ENCODE measurements at places on chromosomes 4 and X. TPM values are rescaled to one million over a fixed set of nuclear protein-coding genes. Genes with fewer than 3 reads are reported as not detected.

Gene USP17L5
- total RNA-seq, result not detected

- DNase-seq, result no peak
Measured at GRCh38 chrX:26442340-26442739, 226.4 kb downstream of the MAGEB5 start.

DNA sequence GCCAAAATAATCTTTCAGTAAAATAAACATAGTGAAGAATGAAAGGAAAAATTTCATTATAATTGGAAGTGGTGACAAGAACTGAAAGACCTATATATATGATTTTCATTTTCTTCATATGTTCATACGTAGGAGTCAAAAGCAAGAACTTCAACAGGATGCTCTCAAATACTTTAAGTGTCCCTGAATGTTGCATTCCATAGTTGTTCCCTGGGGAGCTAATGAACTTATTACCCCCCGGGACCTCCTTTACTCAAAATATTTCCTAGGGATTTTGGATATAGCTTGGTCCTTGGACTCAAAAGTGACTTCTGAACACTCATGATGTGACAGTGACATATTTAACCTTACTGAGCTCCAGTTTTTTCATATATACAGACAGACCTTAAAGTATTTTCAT, 44.9 kb upstream of the NDST4 start:
- no peak for DNase-seq

DNA sequence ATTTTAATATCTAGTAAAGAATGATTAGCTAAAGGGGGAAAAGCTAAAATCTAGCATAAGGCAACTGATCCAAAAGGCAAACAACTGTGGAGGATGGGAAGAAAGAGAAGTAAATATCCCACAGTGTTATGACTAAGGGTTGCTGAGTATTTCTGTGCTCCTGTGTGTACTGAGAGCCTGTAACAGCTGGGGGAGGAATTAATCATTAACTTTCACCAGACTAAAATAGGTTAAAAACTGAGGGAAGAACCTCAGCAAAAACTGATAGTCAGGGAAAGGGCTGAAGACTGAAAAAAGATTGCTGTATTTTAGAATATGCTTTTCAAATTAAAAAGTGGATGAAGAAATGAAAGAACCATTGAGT, 365.9 kb downstream of the CXXC4 start:
- DNase-seq, result no peak

Gene DUSP21
- total RNA-seq, result not detected

GRCh38 chr4:169627307-169627706, 6.9 kb downstream of the CLCN3 start:
- DNase-seq, result no peak

Gene XKRX
- total RNA-seq, result 0.12 TPM

Gene TBC1D8B
- total RNA-seq, result 6.7 TPM

DNA sequence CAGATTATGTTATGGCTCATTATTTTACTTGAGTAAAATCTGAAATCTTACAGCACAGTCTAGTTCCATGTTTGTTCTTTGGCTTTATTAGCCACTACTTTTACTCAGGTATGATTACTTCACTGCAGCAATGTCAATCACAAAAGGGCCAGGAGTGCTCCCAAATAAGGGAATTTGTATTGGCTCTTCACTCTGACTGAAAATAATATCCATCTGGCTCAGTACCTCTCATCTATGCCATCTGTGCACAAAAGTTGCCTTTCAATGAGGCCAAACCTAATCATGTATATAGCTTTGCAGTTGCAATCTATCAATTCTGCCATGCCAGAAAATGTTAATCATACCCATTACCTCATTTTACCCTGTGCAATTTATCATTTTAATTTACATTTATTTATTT, 161.1 kb downstream of the TECRL start:
- DNase-seq, result no peak

Gene MAGEA4
- not detected for total RNA-seq

- no peak for DNase-seq
Measured at GRCh38 chrX:49276207-49276606, 6.6 kb downstream of the PPP1R3F start.

Gene ENPP6
- total RNA-seq, result 0.63 TPM

- DNase-seq, result no peak
Measured at GRCh38 chr4:71254451-71255012, 84.3 kb upstream of the SLC4A4 start.

Gene LEF1
- total RNA-seq, result 8.3 TPM

Gene TEC
- total RNA-seq, result 3.8 TPM

DNA sequence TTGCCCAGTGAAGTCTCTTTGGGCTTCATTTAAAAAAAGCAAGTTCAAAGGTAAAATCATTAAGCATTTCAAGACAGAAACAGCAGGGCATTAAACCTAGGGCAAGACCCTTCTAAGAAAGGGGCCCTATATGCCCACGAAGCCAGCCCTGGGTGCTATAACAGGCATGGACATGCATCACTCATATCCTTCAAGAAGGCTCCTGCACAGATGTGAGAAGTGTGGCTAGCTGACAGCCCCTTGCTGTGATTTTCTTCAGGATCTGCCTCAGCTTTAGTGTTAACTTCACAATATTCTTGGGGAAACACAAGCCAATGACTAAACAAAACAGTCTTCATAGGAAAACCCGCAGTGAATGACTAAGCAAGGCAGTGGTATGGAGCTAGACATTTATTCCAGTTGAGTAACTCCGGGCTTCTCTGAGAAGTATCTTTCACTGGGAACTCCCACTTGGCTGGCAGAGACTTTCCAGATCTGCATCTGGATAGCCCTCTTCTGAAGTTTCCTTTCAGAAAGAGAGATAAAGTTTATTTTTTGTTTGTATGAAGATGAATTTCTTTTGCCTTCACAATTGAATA, 11.9 kb upstream of the MAOA start:
- DNase-seq, result no peak

Gene MAGEB2
- not detected for total RNA-seq

DNA sequence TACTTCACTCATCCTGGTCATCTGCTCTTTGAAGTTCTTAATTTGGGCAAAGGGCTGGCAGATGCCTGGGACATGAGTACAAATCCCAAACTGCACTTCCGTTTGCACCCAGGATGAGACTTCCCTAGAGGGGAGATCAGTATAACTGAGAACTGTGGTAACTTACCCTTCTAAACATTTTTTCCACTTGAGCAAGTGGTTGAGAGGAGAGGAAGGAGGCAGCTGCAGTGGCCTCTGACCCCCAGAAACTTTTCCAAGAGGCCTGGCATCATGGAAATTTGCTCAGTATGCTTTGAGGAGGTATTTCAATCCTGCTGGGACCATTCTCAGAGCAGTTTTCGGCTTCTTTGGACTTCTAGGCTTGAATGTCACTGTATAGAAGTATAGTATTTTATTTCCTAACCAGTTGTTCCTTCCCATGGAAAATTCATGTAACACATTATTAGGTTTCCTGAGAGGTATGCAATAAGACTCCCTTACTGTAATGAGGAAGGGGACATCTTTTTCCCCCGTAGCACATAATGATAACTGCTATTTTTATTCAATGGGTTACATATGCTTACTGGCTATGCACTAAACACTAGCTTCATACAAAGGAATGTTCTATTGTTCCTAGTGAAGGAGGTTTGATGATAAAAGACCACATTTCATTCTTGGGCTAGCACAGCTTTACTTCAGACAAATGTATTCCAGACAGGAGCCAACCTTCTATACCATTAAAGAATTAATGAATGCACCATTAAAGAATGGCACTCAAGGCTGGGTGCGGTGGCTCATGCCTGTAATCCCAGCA, 129.3 kb downstream of the SHROOM3 start:
- DNase-seq, result no peak

Gene TMEM144
- 13.2 TPM for total RNA-seq

Gene ATP11C
- 23.6 TPM for total RNA-seq

DNA sequence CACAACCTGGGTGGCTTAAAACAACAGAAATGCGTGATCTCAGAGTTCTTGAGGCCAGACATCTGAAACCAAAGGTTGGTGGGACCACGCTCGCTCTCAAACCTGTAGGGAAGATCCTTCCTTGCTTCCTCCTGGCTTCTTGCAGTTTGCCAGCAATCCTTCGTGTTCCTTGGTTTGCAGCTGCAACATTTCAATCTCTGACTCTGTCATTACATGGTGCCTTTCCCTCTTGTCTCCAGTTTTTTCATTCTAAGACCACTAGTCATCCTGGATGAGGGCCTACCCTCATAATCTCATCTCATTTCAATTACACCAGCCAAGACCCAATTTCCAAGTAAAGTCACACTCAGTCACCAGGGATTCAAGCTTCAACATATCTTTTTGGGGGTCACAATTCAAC, 388.0 kb downstream of the GPM6A start:
- DNase-seq, result no peak

DNA sequence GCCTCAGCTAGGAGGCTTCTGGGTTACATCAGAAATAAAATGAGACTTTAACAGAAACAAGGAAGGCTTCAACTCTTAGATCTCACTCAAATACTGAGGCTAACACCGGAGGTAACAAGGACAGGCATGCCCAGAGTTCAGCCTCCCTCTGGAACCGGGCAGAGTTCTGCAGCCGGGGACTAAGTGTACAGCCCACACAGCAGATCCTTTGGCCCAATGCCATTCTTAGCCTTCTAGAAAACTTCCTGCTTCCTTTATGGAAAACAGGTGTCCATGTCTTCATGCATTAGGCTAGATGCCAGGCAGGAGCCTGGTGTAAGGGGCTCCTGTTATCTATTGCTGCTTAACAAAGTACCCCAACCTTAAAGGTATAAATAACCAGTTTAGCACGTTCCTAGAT, 369.7 kb downstream of the BCOR start:
- no peak for DNase-seq

DNA sequence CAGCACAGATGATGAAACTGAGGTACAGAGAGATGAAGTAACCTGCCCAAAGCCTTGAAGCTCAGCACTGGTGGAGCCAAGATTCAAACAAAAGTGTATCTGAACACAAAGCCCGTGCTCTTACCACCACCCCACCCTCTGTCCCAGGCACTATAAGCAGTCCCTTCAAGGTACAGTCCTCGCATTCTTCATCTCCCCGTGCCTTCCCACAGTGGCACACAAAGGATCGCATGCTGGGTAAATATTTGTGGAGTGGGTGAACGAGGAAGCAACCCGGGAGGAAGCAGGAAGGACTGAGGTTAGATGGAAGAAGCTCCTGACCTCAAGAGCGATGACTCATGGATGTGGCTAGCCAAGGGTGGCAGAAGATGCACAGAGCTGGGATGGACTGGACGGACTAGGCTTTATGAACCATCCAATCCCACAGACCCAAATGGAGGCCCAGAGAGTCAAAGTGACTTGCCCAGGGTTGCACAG, 18.4 kb downstream of the IQSEC2 start:
- DNase-seq, result no peak

DNA sequence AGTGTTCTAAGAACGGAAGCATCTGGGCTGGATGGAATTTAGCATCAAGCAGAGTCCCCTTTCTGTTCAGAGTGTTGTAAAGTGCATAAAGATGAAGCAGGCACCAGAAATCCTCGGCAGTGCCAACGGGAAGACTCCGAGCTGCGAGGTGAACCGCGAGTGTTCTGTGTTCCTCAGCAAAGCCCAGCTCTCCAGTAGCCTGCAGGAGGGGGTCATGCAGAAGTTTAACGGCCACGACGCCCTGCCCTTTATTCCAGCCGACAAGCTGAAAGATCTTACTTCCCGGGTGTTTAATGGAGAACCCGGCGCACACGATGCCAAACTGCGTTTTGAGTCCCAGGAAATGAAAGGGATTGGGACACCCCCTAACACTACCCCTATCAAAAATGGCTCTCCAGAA, 29.4 kb downstream of the NSD2 start:
- no peak for DNase-seq

- DNase-seq, result no peak
Measured at GRCh38 chrX:111520506-111520905, 9.1 kb downstream of the SERTM2 start.

DNA sequence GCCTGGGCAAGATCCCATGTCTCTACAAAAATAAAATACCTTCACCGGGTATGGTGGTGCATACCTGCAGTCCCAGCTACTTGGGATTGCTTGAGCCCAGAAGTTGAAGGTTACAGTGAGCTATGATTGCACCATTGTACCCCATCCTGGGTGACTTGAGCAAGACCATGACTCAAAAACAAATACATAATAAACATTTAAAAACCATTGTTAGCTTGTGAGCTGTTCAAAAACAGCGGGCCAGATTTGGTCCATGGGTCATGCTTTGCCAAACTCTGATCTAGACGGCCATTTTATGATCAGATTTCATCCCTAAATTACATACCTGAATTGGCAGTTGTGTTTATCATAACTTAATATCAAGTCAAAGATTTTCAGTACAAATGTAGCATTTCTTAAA, 76.0 kb upstream of the GPM6B start:
- DNase-seq, result no peak

DNA sequence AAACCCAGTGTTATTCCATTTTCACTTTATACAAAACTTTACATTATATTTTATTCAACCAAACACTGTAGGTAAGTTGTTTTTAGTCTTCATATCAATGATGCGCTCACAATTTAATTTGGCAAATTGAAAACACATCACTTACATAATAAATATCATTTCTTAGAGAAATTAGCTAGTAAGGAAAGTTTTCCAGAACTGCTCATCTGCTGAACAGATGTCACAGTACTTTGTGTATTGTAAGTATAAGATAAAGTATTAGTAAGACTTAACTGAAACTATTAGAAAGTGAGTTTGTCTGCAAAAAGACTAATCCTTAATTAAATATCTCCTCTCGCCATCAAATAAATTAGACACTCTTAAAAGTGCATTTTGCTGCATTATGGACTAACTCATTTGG, 108.7 kb upstream of the PACRGL start:
- no peak for DNase-seq

DNA sequence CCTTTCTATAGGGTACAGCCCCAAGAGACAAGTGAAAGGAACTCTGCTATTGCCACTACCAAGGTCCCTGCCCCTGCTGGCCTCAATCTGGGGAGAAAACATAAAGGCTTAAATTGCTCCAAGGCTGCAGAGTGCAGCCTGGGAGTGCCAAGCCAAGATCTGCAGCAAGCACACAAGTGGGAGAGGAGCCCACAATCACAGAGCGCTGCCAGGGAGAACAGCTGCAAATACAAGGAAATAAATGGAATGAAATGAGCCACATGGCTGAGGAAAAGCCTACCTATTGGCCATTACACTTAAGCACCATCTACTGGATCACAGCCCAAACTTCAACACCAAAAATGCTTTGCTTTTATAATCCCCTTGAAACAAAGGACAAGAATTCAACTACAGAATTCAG, 582.4 kb downstream of the FAM133A start:
- DNase-seq, result no peak

DNA sequence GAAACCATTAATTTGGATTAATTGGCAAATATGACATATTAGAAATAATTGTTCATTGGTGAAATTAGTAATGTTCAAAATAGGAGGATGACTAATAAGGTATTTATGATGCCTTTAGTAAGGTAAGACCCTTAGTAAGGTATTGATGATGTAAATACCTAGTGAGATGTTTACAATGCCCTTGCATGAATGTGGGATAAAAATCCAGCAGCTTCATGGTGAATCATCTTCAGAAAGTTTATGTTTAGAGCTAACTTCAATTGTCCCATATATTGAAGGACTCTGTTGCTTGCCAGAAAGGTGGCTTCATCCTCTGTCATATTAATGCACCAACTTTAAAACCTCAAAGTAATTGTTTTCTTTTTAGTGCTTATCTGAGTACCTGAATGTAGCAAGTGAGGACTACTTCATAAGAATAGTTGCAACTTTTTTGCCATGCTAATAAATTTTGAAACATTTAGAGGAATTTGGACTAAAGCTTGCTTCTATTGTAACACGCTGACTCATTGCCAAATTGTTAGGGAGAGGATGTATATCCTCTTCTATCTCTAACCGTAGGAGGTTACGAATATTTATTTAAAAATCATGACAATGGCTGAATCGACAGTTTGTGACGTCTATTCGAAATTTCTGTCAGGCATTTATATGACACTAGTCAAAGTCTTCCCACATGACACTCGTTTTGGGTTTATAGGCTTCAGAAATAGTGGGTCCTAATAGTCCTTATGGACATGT, 174.1 kb upstream of the HS3ST1 start:
- DNase-seq, result no peak

GRCh38 chrX:148314876-148315275, 185.5 kb upstream of the AFF2 start:
- no peak for DNase-seq

All from omental fat pad (tissue), 4 donors.